Esophagus muscularis mucosa (tissue), 4 donors: ENCODE measurements at places on chromosomes 16 and 17. TPM values are rescaled to one million over a fixed set of nuclear protein-coding genes. Genes with fewer than 3 reads are reported as not detected.

TPSD1 gene
- total RNA-seq: 1.8 TPM

PYDC1 gene
- not detected for total RNA-seq

- H3K4me3 ChIP-seq: no peak overlapping the region
- H3K27ac ChIP-seq: no peak overlapping the region
- H3K36me3 ChIP-seq: peaks cover 99% of the 10 kb centered on the region
- DNase-seq: no peak
Measured at GRCh38 chr16:69367980-69368379, 16.4 kb upstream of the TMED6 start.

CACNG5 gene
- total RNA-seq: not detected

MAF gene
- 55.1 TPM for total RNA-seq

DNA sequence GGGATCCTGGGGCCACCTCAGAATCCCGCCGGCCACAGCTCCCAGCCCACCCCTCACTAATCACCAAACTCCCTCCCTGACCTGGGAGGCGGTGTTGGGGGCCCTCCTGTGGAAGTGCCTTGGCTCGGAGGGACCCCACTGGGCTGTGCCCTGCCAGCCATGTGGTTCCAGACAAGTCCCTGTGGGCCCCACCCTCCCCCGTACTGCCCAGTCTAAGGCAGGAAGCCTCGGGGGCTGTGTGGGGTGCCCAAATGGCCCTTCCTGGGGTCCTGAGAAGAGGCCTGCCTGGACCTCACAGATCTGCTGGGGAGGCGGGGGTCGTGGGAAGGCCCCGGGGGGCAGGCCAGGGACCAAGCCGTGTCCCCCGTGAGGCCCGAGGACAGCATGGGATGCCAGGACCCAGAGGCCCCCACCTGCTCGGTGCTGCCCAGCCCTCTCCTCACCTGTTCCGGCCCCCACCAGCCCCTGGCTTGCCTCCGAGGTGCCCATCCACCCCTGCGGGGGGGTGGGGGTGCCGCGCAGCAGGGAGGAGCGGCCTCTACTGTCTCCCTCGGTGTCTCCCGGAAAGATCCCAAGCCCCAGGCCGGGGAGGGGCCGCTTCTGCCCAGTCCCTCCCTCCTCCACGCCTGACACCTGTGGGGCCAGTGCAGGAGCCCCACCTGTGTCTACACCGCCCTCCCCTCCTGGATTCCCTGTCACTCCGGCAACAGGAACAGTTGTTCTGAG lies 9.3 kb upstream of the KREMEN2 start:
- no peak for DNase-seq
- peaks cover 10% of the 10 kb centered on the region for H3K27me3 ChIP-seq
- H3K4me1 ChIP-seq: no peaks in the 10 kb centered on the region
- H3K4me3 ChIP-seq: no peak overlapping the region
- H3K27ac ChIP-seq: no peak overlapping the region
- peaks cover 7% of the 10 kb centered on the region for H3K36me3 ChIP-seq

- peak within 1 kb of the TSS; percentile 100 for H3K27ac ChIP-seq
- peaks cover 80% of the 10 kb centered on the region for H3K4me1 ChIP-seq
- peak within 1 kb of the TSS; percentile 95 for H3K4me3 ChIP-seq
- peak; percentile 94 for DNase-seq
Measured at GRCh38 chr17:76726776-76727718, at the start of gene METTL23. Gene METTL23 (plus strand): TSS chr17:76726839. CDS start chr17:76729711, 2,872 bp downstream.
